ENCODE measurements at places on chromosomes 6 and 20. TPM values are rescaled to one million over a fixed set of nuclear protein-coding genes. Genes with fewer than 3 reads are reported as not detected.

PEX6 gene
- total RNA-seq = 13.8 TPM

HLA-DMA gene
- 33.5 TPM for total RNA-seq

TMC2 gene
- total RNA-seq = not detected

SLC22A2 gene
- total RNA-seq = not detected

GGTLC1 gene
- total RNA-seq = not detected

DDX43 gene
- 0.09 TPM for total RNA-seq

DNAAF9 gene
- 0.66 TPM for total RNA-seq

PRL gene
- not detected for total RNA-seq

CLPSL1 gene
- total RNA-seq = not detected

DYNLRB1 gene
- 72.0 TPM for total RNA-seq

SASH1 gene
- total RNA-seq = 0.52 TPM

HMGN4 gene
- total RNA-seq = 87.0 TPM

DLGAP4 gene
- 40.2 TPM for total RNA-seq

BEND6 gene
- not detected for total RNA-seq

CST2 gene
- not detected for total RNA-seq

RRAGD gene
- total RNA-seq = 20.5 TPM

PLEKHG1 gene
- 3.0 TPM for total RNA-seq

FOXC1 gene
- total RNA-seq = 0.07 TPM

PNPLA1 gene
- total RNA-seq = not detected

SPATS1 gene
- total RNA-seq = not detected

BPIFB2 gene
- total RNA-seq = not detected

PI16 gene
- total RNA-seq = 1.7 TPM

Measured in activated naive CD4-positive, alpha-beta T cell treated with anti-CD3 and anti-CD28 coated beads, Interleukin-2, amount 50 U/mL, for 72 hours (primary cell).